ENCODE measurements at places on chromosomes 4 and X.

GRCh38 chrX:110786486-110786885 is 9.1 kb downstream of the CHRDL1 start:
- no peak for DNase-seq

GRCh38 chr4:7915875-7916242 is 23.8 kb downstream of the AFAP1 start:
- no peak for DNase-seq

DNA sequence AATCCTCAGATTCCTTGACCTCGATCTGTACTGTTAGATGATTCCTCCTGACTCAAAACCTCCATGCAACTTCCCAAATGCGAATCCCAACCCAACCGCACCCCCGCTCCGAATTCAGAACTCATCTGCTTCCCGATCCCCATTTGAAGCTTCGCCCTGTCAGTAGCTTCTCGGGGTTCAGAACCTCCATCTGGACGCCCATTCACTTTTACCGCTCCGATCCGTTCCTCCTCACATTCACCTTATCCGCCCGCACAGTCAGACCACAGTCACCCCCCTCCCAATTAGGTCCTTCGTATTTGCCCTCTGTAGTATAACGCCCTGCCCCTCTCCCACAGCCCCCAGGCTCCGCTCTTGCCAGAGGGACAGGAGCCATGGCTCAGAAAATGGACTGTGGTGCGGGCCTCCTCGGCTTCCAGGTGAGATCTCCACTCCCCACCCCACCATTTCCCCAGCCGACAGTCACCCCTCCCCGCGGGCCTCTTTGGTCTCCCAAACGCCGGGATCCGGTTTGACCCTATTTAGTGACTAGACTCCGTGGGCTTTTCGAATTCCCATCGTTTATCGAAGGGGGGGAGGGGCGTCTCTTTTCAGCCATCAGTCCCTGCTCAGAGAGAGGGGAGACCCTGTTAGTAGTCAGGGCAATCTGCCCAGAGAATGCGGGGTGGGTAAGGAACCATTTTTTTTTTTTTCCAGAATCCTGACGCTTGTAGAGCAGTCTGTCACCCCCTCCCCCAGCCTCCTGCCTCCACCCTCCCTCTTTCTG is 691 bp downstream of the MAGED1 start:
- no peak for DNase-seq

GRCh38 chr4:99273704-99274103 is 17.1 kb downstream of the ADH1A start:
- no peak for DNase-seq

DNA sequence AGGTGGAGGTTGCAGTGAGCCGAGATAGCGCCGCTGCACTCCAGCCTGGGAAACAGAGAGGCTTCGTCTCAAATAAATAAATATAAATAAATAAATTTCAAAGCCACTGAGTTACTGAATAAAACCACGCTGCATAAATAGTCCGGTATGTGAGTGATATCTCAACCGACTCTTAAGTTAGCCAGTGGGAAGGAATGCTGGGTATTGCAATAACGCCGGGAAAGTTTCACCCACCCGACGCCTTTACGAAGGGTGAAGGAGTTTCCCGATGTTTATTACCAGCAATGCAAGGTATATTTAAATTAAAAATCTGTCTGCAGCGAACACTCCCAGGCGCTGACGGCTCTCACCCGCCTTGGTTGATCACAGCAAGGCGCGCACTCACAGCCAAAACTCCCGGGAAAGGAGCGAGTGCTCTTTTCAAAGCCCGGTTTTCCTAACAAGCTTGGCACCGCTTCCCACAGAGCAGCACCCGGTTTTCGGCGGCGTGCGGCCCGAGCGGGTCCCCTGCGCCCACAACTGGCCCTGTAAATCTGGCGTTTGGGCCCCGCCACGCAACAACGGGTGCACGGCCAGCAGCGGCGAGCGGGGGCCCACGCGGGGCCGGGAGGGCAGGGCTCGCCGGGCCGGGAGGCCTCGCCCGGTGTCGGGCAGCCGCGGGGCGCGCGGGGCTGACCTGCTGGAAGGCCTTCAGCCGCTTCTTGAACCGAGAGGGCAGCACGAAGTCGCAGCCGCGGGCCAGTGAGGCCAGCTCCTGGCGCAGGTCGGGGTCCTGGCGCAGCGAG is 13.7 kb downstream of the PPP2R3B start:
- no peak for DNase-seq

GRCh38 chr4:40728333-40728732 is 21.4 kb upstream of the NSUN7 start:
- DNase-seq = no peak

- no peak for DNase-seq
These were observed 115.7 kb downstream of the IRF2 start for GRCh38 chr4:184358521-184359232.

GRCh38 chr4:64095398-64095797 is 313.9 kb downstream of the TECRL start:
- DNase-seq = no peak

- DNase-seq = no peak
These were observed 16.4 kb downstream of the MCUB start for GRCh38 chr4:109576462-109576861.

DNA sequence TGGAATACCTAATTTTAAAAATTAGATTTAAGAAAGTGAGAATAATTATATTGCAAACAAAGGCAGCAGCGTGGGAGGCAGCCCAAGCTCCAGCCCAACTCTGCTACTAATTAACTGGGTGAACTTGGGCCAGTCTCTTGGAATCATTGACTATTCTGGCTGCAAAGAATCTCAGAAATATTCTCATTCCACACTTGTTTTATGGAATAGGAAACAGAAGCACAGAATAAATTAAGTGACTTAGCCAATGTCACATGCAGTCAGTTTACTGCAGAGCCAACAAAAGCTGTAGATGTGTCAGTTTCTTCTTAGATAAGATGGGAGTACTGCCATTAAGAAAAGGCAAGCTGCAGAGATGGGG is 132.6 kb upstream of the FAM9B start:
- DNase-seq = no peak

DNA sequence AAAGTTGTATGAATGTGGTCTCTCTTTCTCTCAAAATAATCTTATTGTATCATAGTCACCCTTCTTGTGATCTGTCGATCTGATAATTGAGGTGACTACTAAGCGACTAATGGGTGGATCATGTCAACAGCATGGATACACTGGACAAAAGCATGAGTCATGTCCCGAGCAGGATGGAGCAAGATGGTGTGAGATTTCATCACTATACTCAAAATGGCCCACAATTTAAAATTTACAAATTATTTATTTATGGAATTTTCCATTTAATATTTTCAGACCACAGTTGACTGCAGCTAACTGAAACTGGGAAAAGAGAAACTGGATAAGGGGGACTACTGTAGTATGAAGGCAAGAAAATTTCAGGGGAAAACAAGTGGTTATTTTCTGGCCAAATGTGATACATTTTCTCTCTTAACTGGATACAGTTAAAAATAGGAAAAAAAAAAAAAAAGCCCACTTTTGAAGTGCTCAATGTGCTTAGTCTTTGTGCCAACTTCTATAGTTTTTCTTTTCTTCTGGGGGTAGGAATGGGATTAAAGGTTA is 25.3 kb downstream of the FAM241A start:
- peak; percentile 61 for DNase-seq

GRCh38 chr4:134328741-134329140 is 127.2 kb upstream of the PABPC4L start:
- DNase-seq = no peak
